ENCODE measurements at places on chromosomes 11 and 22.

DNA sequence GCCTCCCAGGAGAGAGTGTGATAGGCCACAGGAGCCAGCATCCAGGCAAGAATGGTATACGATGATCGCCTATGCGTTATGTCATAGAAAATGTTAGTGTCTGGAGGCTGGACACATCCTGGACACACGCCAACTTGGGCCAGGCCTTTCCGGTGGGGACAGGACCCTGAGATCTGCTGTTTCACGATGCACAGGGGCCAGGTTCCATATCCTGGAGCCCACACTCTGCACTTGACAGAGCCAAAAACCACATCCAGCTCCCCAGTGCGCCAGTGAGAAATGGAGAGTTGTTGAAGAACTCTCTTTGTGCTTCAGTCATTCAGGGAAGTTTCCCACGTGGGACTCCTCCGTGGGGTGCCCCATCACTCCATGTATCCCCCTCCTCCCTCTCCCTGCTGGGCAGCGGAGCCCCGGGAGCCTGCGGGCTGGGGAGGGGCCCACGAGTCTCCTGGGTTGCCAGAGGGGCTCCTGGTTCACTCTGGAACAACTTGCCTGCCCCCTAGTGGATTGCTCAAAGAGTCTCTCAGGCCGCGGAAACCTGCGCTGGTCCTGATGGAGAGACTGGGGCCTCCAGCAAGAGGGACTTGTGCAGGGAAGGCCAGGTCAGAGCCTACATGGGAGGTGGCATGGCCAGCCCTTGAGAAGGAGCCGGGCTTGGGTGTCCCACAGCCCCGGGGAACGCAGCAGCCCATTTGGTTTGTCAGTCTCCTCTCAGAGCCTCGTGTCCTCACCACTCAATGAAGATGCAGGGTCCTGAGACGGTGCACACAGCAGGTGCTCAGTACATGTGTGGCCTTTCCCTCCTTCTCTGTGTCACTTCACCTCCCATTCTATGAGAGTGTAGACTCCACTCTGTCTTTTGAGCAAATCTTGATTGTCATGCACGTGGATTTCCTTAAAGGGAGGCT is 10.2 kb upstream of the LRRC32 start:
- DNase-seq, result peak; percentile 57

DNA sequence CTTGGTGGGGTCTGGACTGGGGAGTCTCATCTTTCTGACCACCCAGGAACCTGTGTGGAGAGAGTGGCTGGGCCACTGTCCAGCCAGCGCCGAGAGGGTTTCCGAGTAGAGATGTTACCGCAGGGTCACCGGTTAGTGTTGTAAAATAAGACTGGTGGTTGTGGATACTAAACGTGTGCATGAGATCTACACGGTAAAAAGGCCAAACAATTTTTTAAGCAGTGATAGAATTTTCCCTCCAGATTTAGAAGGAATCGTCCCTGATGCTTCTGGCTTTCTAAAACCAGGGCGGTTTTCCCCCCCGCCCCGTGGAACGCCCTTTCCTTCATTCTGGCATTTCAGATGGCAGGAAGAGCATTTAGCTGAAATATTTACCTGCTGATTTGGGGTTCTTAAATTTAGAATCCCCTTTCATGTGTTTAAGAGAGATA is 72.6 kb upstream of the PPARA start:
- no peak for DNase-seq

GRCh38 chr22:45455212-45455611 is 41.7 kb downstream of the RIBC2 start:
- DNase-seq, result no peak

- no peak for DNase-seq
Observed at GRCh38 chr11:55902308-55902707, 12.1 kb downstream of the OR5W2 start.

DNA sequence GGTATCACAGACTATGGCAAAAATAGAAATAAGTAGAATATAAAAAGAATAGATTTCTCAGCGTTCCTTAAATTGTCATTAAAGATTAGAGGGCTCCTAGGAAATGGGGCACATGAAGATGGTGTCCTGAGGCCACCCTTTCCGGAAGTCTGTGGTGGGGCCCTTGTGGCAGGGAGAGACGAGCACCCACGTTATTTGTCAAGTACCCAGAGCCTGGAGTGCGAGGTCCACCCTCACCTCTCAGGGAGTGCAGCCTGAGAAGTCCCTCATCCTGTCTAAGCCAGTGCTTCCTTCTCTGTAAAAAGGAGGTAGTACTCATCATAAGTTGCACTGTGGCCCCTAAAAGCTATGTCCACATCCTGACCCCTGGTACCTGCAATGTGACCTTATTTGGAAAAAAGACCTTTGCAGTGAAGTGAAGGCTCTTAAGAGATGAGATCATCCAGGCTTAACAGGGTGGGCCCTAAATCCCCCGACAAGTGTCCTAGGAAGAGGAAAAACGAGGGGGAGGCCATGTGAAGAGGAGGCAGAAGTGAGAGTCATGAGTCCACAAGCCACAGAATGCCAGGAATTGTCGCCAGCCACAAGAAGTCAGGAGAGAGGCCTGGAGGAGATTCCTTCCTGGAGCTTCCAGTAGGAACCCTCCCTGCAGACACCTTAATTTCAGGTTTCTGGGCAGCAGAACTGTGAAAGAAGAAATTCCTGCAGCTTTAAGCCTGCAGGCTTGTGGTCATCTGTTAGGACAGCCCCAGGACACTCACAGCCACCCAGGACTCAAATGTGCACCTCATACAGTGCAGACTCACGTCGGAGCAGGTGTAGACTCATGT is 76.8 kb upstream of the CCND1 start:
- DNase-seq, result no peak

DNA sequence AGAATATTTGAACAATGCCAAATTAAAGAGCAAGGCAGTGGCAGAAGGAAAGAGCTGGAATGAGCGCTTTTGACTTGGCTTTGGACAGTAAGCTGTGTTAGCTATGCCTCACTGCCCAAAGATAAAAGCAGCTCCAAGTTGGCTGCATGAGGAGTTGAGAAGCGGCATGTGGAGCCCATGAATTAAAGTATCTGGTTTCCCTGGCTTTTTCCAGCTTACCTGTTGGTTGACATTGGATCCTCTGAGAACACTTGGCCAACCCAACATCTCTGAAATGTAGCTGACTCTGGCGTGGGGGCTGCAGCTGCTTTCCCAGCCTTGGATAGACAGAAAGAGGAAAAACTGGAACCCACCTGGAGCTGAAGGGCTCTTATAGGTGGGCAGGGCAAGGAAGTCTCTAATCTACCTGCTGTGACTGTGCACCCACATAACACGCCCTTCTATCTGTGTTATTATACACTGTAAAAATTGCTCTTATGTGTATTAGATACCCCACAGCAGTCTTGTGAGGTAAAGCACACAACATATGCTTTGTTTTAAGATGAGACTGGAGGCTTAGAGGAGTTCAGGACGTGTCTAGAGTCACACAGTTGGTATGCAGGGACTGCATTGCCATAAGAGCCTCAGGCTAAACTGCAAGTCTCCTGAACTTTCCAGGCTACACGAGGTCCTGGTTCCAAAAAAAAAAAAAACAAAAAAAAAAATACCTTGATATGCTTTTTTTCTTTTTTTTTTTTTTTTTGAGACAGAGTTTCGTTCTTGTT is 5.8 kb downstream of the UBASH3B start:
- DNase-seq, result peak; percentile 23

DNA sequence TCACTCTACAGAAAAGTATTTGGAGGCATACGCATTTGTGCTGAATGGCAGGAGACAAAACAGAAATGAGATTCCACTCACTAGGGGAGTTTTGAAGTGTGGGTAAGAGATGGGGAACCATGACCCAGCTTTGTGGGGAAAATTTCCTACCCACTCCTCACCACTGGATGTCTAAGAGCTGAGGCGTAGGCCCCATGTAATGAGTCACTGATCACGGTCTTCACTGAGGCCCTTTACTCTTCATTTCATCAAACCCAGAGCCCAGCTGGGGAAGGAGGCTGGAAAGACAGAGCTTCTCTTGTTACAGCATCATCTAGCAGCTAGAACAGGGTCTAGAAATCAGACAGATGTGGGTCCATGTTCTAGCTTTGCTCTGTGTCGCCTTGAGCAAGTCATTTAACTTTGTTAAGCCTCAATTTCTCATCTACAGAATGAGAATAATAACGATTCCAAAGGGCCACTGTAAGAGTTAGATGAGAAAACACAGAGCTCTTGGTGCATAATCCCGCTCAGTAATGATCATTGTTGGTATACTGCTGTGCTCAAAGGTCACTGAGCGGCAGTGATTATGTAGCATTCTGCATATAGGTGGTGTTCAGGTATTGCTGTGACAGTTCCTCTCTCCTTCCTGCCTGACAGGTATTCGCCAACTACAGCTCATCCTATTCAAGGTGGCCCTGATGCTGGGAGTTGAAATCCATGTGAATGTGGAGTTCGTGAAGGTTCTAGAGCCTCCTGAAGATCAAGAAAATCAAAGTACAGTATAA is 97.2 kb downstream of the MICAL2 start:
- DNase-seq, result no peak

- no peak for DNase-seq
Observed at GRCh38 chr22:46682011-46682731, 55.9 kb downstream of the CERK start.

DNA sequence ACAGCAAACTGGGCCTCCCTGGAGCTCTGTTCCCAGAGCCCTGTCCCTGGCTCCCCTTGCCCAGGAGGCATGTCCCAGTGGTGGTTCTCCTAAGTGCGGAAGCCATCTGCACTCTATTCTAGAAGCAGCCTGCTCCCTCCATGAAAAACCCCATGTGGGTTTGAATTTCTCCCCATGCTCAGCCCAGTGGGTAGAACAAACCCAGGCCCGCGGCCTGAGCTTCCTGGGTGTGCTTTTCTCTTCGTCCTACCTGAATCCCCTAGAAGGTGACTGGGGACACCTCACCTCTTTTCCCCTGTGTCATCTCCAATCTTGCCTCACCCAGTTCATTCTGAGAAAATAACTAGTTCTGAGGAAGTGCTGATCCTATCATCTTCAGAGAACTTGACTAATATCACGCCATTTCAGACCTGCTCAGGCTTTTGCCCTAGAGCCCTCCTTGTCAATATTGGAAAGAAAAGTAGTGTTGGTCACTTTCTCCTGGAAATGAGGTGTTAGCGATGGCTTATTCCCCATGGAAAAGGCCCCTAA is 15.9 kb downstream of the IL10RA start:
- no peak for DNase-seq

DNA sequence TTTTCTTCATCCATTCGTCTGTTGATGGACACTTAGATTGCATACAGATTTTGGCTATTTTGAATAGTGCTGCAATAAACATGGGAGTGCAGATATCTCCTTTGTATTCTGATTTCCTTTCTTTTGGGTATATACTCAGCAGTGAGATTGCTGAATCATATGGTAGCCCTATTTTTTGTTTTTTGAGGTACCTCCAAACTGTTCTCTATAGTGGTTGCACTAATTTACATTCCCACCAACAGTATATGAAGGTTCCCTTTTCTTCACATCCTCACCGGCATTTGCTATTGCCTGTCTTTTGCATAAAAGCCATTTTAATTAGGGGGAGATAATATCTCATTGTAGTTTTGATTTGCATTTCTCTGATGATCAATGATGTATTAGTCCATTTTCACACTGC is 96.1 kb downstream of the PRR5L start:
- DNase-seq, result no peak

- DNase-seq, result no peak
Observed at GRCh38 chr11:9850224-9850895, 186.5 kb downstream of the SWAP70 start.

- DNase-seq, result no peak
Observed at GRCh38 chr11:129191649-129192048, 476 bp downstream of the ARHGAP32 start.

GRCh38 chr22:37951305-37951704 is 2.1 kb downstream of the C22orf23 start:
- DNase-seq, result no peak

- DNase-seq, result no peak
Observed at GRCh38 chr11:60836866-60837515, 4.9 kb upstream of the CCDC86 start.

- no peak for DNase-seq
Observed at GRCh38 chr11:65891219-65892136, 1.0 kb downstream of the CCDC85B start.

- no peak for DNase-seq
Observed at GRCh38 chr11:34161812-34162492, 56.5 kb downstream of the NAT10 start.

DNA sequence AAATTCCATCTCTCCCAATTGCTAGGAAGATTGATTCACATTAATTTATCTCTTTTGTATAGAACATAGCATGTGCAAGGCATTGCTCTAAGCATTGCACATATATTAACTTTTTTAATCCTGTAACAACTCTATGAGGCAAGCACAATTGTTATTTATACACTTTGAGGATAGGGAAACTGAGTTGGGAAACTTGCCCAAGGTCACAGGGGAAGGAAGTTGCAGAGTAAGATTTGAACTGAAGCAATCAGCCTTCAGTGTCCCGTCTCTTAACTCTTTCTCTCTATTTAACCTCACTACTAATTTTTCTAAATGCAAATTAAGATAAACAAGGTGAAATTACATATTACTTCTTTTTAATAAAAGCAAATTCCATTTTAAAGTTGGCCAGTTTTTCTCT is 22.2 kb downstream of the OR56B4 start:
- DNase-seq, result no peak

GRCh38 chr22:19105456-19105855 is 16.8 kb downstream of the DGCR2 start:
- no peak for DNase-seq

DNA sequence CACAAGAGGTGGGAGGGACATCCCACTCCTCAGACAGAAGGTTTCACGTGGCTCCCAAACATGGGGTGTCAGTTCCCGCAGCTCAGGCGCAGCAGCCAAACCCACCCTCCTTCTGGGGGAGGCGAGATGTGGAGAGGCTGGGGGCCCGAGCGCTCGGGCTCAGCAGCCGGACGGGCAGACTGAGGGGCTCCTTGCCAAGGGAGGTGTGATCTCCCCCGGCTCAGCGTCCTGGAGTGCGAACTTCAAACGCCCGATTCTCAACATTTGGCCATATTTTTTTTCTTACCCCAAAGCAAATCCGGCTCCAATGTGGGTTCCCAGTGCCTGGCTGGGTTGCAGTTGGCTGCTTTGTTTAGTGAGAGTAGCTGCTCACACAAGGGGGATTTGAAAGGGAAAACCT is 477.9 kb downstream of the MN1 start:
- no peak for DNase-seq

- DNase-seq, result no peak
Observed at GRCh38 chr11:13391217-13391616, 71.8 kb downstream of the BTBD10 start.

- no peak for DNase-seq
Observed at GRCh38 chr11:44267006-44267749, 42.8 kb downstream of the ALX4 start.

DNA sequence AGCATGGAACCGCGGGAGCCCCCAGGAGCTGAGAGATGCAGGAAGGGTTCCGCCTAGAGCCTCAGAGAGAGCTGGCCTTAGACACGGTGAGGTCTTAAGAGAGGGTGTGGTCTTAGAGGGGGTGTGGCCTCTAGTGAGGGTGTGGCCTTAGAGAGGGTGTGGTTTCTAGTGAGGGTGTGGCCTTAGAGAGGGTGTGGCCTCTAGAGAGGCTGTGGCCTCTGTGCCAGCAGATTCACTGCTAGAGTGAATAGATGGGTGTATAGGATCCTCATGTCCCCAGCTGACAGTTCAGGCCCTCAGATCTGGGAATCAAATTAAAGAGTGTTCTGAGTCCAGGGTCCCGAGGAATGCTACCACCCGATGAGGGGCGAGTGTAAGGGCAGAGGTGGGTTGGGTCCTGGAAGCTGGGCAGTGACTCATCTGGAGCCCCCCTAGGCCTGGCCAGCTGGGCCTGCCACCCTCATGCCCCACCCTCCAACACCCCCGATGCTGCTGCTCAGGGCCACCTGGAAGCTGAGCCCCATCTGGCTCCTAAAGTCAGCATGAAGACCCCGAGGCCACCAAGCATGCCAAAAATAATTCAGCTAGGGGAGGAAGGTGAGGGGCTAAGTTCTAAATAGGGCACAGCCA is 49.5 kb downstream of the IGF2 start:
- DNase-seq, result peak; percentile 64

- DNase-seq, result no peak
Observed at GRCh38 chr11:102655547-102655946, 30.4 kb upstream of the MMP20 start.

Data from H4 (cell line).